ENCODE measurements at places on chromosomes 1 and 21.

GRCh38 chr1:231844986-231845502 is 218.5 kb downstream of the DISC1 start:
- no peak for DNase-seq

DNA sequence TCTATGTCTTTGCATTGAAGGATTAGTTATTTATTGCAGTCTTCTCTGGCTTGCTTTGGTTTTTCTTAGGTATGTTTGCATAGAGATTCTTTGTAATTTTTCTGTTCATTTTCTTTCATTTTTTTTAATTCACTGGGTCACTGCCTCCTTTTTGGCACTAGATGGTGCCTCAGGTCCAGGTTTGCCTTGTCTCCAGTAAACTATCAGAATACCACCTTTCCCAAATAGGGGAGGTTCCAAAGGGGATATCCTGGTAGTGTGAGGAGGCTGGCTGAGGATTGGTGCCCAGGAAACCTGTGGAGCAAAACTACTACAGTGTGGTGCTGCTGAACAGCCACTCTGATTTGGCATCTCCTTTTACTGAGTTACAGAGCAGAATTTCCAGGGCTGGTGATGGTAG is 257.1 kb downstream of the KCTD3 start:
- DNase-seq, result no peak

DNA sequence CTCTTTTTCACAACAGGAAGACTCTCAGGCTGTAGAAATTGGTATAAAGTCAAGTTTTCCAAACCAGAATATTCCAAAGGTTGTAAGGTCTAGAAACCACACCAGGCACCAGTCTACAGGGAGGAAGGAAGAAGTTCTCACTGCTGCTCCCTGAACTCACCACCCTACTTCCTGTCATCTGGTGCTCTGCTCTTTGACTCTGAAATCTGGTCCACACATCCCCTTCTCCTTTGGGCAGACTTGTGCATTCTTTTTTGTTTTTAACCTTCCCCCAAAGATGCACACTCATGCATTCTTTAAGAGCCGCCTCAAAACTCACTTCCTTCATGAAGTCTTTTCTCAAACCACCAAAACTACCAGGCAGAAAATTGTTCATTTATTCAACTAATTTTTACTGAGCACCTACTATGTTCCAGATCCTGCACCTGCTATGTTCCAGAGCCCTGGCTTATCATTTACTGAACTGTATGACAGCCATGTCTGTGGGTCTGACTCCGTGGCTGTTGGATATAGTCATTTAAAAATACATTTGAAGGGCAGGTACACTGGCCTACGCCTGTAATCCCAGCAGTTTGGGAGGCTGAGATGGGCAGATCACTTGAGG is 30.1 kb upstream of the EPS15 start:
- DNase-seq, result peak; percentile 74

GRCh38 chr1:34790985-34791384 is 1.8 kb upstream of the GJA4 start:
- no peak for DNase-seq

DNA sequence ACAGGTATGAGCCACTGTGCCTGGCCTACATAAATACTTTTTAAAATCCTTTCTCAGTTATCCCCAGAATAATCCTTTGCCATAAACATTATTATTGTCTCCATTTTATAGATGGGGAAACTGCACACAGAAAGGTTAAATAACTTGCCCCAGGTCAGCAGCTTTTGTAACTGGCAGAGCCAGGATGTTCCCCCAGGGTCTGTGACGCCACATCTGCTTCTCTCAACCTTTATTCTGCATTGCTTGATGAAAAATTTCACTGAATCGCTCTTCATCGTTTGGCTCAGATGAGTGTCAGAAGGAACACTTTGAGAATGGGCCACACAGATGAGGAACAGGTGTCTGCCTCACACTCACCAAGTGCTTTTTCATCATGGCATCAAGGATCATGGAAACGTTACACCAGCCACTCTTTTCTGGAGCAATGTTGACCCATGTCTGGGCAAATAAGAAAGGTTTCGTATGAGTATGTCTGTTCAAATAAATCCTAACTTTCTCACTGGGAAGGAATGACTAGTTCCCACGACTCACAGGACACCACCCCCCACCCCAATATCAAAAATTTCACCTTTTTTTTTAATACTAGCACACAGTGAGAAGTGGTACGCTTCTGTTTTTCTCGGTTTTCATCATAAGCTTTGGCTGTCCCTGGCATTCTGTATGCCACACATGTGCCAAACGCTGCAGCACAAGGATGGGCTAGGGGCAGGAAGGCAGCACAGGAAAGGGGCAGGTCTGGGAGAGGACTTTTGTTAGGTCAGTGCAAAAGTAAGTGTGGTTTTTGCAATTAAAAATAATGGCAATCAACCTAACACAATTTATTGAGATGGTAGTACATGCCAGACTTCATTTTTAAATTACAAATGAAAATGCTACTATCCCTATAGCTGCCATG is 9.0 kb upstream of the PTGFRN start:
- no peak for DNase-seq

GRCh38 chr1:5109633-5110032 is 455.2 kb downstream of the AJAP1 start:
- no peak for DNase-seq

- no peak for DNase-seq
Observed at GRCh38 chr1:187629075-187629474, 800.3 kb downstream of the PLA2G4A start.

GRCh38 chr1:151277249-151277648 is 4.8 kb upstream of the ZNF687 start:
- peak; percentile 91 for DNase-seq

DNA sequence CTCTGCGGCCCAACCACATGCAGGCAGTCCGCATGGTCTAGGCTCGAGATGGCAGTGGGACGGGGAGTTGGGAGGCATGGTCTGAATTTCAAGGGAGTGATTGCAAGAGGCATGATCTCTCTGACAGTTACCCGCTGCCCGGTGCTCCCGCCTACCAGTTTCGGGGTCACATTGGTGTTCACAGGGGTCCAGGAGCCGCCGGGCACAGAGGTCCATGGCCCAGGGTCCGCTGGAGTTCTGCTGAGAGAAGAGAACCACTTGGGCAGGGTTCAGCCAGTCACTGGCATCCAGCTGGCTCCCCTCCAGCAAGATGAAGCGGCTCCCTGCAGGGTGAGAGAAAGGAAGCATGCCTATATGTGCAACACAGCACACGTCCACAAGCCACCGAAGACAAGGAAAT is 141.3 kb downstream of the ASTN1 start:
- no peak for DNase-seq
